ENCODE measurements at places on chromosomes 4 and X. TPM values are rescaled to one million over a fixed set of nuclear protein-coding genes. Genes with fewer than 3 reads are reported as not detected.

FATE1 gene
- total RNA-seq, result not detected

- no peak for DNase-seq
Measured at GRCh38 chr4:2804449-2804972, 11.6 kb downstream of the SH3BP2 start.

GRCh38 chrX:48086082-48086481 is 14.6 kb upstream of the ZNF630 start:
- DNase-seq, result no peak

- DNase-seq, result no peak
Measured at GRCh38 chrX:10893976-10894375, 217.2 kb upstream of the HCCS start.

DNA sequence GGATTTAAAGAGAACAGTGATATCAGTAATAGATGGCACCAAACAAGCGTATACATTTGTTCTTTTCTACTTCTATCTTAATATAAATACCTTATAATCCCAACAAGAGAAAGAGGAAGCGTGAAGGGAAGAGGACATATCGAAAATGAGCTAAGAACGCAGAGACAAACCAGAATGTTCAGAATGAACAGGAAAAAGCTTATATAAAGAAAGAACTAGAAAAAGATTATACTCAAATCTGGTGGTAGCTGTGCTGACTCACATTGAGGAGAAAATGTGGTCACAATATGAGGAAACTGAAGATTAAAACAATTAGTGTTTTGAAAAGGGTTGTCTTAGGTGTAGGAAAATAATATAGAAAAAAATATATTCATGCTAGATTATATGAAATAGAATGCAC is 2.0 kb upstream of the GPR34 start:
- DNase-seq, result no peak

PRRG3 gene
- total RNA-seq, result not detected

GRCh38 chrX:63503541-63503940 is 152.4 kb upstream of the SPIN4 start:
- DNase-seq, result peak; percentile 82

- no peak for DNase-seq
Measured at GRCh38 chr4:149912000-149912399, 96.4 kb upstream of the IQCM start.

DNA sequence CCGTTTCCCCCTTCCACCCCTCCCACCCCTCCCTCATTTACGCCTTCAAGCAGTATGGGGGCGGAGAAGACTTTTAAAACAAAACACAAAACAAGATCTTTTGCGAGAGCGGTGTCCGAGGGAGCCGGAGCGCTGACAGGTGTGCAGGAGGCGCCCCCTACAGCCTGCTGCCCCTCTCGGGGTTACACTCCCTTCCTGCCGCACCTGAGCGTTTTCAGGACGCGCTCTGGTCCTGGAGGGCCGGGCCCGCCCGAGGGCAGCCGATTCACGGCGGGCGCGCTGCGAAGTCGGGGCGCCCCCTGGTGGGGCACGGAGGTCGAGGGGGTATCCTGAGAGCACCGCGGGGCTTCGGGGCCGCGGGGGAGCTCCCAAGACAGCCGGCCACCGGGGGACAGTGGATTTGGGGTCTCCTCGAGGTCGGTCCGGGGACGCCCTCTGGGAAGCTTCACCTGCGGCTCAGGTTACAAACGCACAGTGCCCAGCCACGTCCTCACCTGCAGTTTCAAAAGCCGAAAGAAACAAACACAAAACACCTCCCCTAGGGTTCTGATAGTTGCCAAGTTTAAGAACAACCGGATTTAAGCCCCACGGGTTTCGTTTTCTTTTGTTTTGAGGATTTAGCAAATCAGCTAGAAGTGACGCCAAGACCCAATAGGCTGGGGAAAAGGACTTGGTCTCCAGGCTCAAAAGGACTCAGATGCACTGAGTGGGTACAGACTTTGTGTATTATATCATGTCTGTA is 8.0 kb upstream of the NEUROG2 start:
- DNase-seq, result peak; percentile 64

- DNase-seq, result no peak
Measured at GRCh38 chr4:14545163-14545562, 457.1 kb upstream of the CPEB2 start.

All from SK-MEL-5 (cell line).